A673 (cell line): ENCODE measurements at places on chromosomes 1 and 21.

DNA sequence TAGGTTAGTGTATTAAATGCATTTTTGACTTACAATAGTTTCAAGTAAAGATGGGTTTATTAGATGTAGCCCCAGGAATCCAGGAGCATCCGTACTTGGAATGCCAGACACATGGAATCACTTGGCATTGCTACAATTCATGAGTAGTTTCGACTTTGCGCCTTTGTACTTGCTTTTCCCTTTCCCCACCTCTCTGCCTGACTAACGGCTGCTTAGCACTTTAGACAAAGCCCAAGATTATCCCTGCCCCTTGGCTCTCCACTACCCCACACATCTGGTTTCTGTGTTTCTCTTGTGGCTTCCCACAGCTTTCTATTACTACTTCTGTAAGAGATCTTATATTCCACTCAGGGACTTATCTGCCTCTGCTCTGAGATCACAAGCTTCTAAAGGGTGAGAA, 397.7 kb upstream of the POU3F1 start:
- DNase-seq, result no peak

- DNase-seq, result no peak
Observed at GRCh38 chr1:195516036-195516435, 1092.2 kb downstream of the KCNT2 start.

- no peak for DNase-seq
Observed at GRCh38 chr1:19339214-19339861, 27.2 kb downstream of the SLC66A1 start.

GRCh38 chr21:46421756-46422555, 36.7 kb upstream of the DIP2A start:
- DNase-seq, result no peak

GRCh38 chr1:167426716-167427115, 91.6 kb downstream of the CD247 start:
- no peak for DNase-seq

GRCh38 chr1:68213843-68214242, 18.5 kb downstream of the WLS start:
- DNase-seq, result peak; percentile 96

GRCh38 chr1:109786531-109787021, 22.9 kb upstream of the EPS8L3 start:
- DNase-seq, result no peak

GRCh38 chr1:31396633-31397351, 16.2 kb upstream of the SERINC2 start:
- DNase-seq, result no peak

DNA sequence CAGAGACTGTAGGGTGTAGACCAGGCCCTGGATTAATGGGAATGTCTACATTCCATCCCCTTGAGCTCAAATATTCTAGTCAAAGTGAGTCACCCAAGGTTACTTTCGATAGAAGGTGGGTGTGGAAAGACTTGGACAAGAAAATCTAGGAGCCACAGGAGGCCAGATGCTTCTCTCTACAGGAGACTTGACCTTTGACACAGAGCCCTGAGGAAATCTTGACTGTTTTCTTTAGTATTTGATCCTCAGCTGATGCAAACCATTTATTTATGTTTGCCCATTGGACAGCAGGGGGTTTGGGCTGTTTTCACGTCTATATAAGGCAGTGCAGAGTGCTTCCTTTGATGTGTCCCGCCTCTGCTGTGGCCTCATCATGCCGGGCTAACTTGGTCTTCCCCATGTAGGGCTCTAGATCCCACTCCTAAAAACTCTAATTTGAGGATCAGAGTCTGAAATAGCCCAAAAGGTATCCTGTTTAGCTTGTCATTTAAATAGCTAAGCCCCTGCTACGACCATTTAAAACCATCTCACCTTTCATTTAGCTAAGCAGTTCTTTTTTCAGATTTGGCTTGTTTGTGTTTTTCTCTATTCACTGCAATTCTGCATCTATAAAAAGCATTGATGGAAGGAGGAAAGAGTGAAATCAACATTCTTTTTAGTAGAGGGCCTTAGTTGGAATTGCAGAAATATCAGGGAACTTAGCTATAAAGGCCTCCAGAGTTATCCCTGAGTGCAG, 15.5 kb upstream of the MAP3K7CL start:
- no peak for DNase-seq

DNA sequence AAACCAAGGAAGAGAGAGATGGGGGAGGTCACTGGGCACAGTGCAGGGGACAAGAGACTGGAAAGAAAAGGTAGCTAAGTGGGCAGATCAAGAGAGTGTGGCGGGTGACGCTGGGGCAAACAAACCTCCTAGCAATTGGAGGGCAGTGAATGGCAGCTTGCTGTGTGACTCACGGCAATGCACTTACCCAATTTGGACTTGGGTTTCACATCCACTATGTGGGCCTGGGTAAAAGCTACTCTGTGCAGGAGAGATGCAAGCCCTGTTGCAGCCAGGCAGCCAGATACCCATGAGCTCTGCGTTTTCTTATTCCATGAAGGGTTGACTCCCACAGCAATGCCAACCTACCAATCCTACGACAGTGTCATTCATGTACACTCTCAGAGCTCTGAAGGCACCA, 9.5 kb downstream of the PLXNA2 start:
- DNase-seq, result no peak

- no peak for DNase-seq
Observed at GRCh38 chr1:93822730-93823425, 56.1 kb downstream of the DNTTIP2 start.

GRCh38 chr1:1835546-1835945, 55.3 kb downstream of the GNB1 start:
- DNase-seq, result no peak

GRCh38 chr1:28378906-28379305, 9.4 kb downstream of the PHACTR4 start:
- no peak for DNase-seq
